ENCODE measurements at places on chromosomes 1 and 21.

GRCh38 chr1:57024855-57025254, 59.0 kb upstream of the C8B start:
- no peak for DNase-seq

GRCh38 chr1:2534687-2535441, 4.8 kb upstream of the HES5 start:
- peak; percentile 64 for DNase-seq

DNA sequence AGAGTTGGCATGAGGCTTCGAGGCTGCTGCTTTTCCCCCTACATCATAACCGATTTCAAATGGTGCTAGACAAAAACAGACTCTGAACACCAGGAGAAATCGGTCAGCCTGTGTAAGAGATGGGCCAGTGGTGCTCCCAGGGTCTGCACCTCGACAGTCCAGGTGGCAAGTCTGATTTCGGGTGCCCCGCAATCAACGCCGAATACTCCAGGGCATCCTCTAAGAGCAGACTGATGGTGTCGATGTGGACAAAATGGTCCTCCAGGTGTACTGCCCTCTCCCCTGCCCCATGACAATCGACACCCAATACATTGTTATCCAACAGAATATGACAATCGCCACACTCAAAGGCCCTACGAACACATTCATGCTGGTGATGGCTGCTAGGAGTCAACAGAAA, 50.0 kb downstream of the CD46 start:
- DNase-seq = no peak

DNA sequence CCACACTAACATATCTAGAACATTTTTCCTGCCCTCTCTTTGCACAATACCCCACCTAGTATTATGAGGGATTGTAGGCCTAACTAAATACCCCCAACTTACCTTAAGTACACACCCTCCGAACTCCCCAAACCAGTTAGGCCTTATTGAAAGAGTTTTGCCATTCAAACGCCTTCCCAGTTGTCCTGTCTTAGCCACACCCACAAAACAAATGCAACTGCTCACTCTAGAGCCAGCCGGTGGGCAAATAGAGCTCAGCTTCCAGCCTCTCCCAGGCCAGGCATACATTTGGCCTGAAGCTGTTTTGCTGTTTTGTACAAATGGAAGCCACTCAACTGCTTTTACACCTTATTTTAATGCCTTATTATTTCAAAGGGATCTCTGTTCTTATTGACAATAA, 224.2 kb upstream of the RUNX1 start:
- DNase-seq = no peak

GRCh38 chr1:171961861-171962260, 120.6 kb downstream of the DNM3 start:
- no peak for DNase-seq

GRCh38 chr21:37207441-37208009, 59.6 kb downstream of the VPS26C start:
- peak; percentile 23 for DNase-seq

- peak; percentile 57 for DNase-seq
Measured at GRCh38 chr1:234691567-234691966, 81.6 kb upstream of the IRF2BP2 start.

GRCh38 chr1:98732985-98733781, 71.7 kb downstream of the SNX7 start:
- DNase-seq = no peak

- DNase-seq = no peak
Measured at GRCh38 chr1:47678464-47678980, 240.7 kb downstream of the FOXD2 start.

DNA sequence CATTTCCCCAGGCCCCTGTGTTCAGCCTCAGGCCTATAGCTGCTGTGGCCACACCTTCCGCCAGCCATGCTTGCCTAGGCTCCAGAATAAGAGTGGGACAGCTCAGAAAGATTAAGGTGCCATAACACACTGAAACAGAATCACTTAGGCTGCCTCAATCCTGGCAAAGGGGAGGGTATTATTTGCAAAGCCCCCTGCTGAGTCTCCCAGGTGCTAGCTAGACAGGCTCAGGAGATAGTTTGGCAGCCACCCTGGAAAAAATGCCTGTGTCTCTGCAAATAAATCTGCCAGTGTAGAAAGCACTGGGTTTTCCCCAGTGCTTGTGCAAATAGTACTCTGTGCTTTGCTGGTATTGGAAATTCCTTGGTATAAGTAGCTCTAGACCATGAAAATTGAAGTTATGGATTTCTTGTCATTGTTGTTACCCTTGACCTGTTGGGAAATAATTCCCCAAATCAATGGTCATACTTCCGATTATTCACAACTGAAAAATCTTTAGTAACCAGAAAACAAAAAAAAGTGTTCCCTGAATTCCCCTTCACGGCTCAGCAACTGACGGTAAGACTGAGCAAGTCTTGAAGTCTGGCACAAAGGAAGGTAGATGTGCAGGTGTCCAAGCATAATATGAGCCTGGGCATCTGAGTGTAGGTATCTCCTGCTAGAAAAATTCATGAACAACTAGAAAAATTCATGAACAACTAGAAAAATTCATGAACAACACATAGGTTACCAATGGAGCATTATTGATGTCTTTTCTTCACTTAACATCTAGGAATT, 56.9 kb downstream of the PROX1 start:
- DNase-seq = no peak

DNA sequence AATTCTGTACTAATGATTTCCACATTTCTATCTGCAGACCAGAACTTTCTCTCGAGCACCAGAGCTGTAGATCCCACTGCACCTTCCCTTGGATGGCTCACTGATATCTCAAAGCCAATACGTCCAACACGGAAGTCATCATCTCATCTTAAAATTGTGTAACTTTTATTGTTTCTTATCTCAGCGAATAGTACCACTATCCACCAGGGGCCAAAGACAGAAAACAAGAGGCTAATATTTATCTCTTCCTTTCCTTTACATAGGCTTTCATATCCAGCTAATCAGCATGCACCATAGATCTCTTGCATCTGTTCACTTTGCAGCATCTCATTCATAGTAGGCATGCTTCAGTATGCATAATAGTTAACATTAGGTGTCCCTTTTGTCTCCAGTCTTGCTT, 303.6 kb downstream of the PTPRC start:
- no peak for DNase-seq

DNA sequence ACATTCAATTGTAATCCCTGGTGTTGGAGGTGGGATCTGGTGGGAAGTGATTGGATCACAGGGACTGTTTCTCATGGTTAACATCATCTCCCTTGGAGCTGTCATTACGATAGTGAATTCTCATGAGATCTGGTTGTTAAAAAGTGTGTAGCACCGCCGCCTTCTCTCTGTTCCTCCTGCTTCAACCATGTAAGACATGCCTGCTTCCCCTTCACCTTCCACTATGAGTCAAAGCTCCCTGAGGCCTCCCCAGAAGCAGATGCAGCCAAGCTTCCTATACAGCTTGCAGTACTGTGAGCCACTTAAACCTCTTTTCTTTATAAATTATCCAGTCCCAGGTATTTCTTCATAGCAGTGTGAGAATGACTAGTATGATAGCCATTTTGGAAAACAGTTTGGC, 30.1 kb upstream of the TRIM62 start:
- no peak for DNase-seq

GRCh38 chr1:182739545-182739944, 50.0 kb upstream of the NPL start:
- no peak for DNase-seq

GRCh38 chr1:78143152-78143551, 97.4 kb downstream of the GIPC2 start:
- no peak for DNase-seq

GRCh38 chr1:109547463-109548320, 723 bp upstream of the GNAI3 start:
- no peak for DNase-seq

DNA sequence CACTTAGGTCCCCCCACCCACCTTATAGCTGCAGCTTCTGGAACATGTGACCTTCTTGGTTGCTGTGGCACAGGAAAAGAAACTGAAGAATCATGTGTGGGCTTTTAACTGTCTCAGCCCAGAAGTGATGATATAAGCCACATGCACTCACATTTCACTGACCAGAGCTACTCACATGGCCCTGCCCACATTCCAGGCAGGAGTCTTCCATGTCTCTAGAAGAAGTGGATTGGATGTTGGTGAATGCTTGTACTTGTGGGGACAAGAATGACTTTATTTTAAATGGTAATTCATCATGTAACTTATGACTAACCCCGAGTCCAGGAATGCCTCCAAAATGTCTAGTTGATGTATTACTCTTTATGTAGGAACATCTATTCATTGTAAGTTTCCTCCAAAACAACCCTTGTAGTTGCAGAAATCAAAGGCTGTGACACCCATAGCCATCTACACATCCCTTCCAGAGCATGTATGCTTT, 15.8 kb upstream of the CAMK1G start:
- DNase-seq = peak; percentile 81

DNA sequence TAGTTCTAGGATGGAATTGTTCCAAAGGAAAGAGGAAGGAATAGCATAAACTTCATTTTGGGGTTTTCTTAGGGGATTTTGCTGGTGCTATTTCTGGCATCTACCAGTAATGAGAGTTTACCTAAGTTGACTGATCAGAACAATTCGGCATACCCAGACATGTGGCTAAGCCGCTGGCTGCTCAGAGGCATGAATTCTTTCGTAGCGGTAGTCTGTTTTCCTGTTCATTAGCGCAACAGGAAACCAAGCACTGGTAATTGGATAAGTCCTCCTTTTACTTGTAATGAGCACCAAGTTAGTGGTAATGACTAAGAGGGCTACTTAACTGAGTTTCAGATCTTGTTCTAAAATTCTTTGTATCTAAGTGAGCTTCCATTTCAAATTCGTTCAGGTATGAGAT, 38.6 kb downstream of the C21orf91 start:
- no peak for DNase-seq

- peak; percentile 76 for DNase-seq
Measured at GRCh38 chr21:43025636-43026180, 49.9 kb downstream of the CBS start.

- DNase-seq = no peak
Measured at GRCh38 chr1:228827019-228827418, 91.7 kb downstream of the RHOU start.

- DNase-seq = no peak
Measured at GRCh38 chr1:7745783-7746182, 25.3 kb upstream of the VAMP3 start.

DNA sequence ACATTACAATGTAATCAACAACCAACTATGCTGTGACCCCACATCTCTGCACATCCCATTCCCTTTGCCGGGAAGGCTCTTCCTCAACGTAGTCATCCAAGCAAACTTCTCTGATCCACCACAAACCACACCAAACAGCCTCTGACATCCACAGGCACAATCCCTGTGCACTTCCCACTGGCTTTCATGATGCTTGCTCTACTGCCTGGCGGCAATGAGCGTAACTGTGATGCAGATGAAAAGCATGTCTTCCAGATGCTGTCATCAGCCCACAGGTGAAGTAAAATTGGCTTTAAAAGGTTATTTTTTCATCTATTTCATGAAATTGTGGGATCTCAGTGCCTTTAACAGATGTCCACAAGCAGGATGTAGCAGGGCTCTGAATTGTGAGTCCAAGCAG, 635.2 kb downstream of the SMYD3 start:
- peak; percentile 98 for DNase-seq

DNA sequence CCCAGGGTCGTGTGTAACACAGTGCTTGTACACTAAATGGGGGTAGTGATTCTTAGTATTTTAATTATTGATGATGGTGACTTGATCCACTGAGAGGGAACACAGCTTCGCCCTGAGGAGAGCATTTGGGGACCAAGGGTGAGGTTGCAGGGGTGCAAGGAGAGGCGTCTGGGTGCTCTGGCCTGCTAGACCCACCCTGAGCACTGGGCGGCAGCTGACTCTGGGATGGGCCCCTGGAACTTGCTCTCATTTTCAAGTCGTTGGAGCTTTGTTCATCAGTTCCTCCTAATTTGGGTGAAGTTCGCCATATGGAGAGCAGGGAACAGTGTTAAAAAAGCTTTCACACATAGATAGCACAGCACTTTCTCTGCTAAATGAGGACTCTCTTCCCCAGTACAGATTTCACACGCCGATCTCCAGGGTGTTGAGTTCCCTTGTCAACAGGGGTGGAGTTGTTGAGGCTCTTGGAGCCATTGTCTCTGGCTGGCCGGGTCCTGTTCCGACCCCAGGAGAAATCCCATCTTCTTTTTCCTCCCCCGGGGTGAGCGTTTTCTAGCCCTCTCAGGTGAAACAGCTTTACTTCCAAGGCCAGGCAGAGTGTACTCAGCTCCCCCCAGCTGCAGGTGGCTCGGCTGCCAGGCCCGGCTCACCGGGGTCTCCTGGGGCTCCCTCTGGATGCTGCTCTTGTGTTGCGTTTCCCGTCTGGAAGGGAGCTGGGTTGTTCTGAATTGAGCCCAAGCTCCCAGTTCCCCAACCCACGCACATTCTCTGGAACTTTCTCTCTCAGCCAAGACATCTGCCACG, 367.4 kb downstream of the RPS6KC1 start:
- DNase-seq = no peak

DNA sequence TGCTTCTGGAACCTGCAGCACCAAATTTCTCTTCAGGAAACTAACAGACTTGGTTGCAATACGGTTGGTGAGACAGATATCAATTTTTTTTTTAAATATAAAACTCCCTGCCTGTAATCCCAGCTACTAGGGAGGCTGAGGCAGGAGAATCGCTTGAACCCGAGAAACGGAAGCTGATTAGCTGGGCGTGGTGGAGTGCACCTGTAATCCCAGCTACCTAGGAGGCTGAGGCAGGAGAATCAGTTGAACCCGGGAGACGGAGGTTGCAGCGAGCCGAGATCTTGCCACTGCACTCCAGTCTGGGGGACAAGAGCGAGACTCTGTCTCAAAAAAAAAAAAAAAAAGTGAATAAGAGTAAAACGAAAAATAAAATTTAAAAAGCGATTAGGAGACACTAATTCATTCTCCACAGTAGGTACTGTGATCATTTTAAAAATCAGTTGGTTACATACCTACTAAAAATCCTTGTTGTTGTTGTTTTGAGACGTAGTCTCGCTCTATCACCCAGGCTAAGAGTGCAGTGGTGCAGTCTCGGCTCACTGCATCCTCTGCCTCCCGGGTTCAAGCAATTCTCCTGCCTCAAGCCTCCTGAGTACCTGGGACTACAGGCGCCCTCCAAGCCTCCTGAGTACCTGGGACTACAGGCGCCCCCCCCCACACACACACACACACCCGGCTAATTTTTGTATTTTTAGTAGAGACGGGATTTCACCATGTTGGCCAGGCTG, 796 bp upstream of the RBM8A start:
- no peak for DNase-seq

GRCh38 chr1:101086783-101087182, 61.2 kb upstream of the DPH5 start:
- no peak for DNase-seq

- no peak for DNase-seq
Measured at GRCh38 chr1:213075725-213076124, 24.7 kb downstream of the RPS6KC1 start.

- DNase-seq = no peak
Measured at GRCh38 chr21:41161428-41161827, 6.5 kb upstream of the BACE2 start.

- no peak for DNase-seq
Measured at GRCh38 chr1:95127380-95127779, 10.2 kb downstream of the TLCD4 start.

GRCh38 chr1:221829327-221830015, 87.6 kb upstream of the DUSP10 start:
- DNase-seq = peak; percentile 95

Measured in fibroblast of skin of right quadriceps (primary cell).